Right cardiac atrium (tissue), 5 donors: ENCODE measurements at places on chromosomes 6 and 20. TPM values are rescaled to one million over a fixed set of nuclear protein-coding genes. Genes with fewer than 3 reads are reported as not detected.

The RNF217 gene
- 4.4 TPM for polyA plus RNA-seq

GRCh38 chr20:33070111-33071053 is 9.1 kb upstream of the BPIFB4 start:
- no peak for DNase-seq

GRCh38 chr6:130981409-130981808 is 81.6 kb downstream of the EPB41L2 start:
- no peak for DNase-seq

DNA sequence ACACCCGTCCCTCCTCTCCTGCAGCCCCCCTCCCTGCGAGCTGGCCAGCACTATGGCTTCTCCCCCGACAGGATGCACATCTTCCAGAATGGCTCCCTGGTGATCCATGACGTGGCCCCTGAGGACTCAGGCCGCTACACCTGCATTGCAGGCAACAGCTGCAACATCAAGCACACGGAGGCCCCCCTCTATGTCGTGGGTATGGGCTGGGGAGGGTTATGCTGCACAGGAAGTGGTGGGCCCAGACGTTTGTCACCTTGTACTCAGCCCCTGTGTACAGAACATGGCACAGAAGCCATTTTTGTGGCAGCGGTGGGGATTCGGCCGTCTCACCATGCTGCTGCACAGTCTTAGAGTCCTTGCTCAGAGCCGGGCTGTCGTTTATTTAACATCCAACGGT is 29.0 kb upstream of the SRF start:
- no peak for DNase-seq

The EBF4 gene
- 4.8 TPM for polyA plus RNA-seq

The CTCFL gene
- not detected for polyA plus RNA-seq

- no peak for DNase-seq
Observed at GRCh38 chr6:13260101-13260598, 68.2 kb downstream of the TBC1D7 start.
